ENCODE measurements at places on chromosomes 1 and 21.

GRCh38 chr1:54967372-54967771 is 13.1 kb upstream of the TMEM61 start:
- peaks cover 13% of the 10 kb centered on the region for H3K27me3 ChIP-seq
- no peak for DNase-seq
- H3K36me3 ChIP-seq, result no peaks in the 10 kb centered on the region
- no peak overlapping the region for H3K27ac ChIP-seq

DNA sequence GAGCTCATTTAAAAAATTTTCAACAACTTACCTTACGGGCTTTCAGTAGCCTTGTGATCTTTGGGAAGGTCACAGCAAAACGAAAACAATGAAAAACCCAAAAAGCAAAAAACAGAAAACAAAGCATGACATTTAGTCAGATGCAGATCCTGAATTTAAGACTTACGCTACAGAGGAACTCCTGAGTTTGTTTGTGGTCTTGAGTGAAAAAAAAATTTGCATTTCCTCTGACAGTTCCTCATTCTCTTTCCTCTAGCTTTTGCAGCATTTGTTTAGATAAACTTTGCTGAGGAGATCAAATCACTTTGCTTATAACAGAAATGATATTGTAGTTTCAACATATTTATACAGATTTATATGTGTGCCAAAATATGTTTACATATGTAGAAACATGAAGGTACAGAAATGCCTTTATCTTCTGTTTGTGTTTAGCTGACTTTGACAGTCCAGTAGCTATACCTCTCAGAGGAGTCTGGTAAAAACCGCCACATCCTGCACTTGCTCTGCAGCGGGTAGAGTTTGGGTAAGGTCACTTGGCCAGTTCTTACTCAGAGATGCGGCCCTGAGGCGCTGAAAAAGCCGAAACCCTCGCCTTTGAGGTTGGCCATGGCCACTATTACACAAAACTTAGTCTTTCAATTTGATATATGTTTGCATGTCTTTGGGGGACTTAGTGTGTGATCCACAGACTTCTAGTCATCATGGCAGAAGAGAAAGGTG is 142.5 kb downstream of the TNR start:
- H3K36me3 ChIP-seq, result no peaks in the 10 kb centered on the region
- peak overlapping the region; percentile 63 for H3K27ac ChIP-seq
- H3K4me1 ChIP-seq, result peaks cover 36% of the 10 kb centered on the region
- peaks cover 20% of the 10 kb centered on the region for H3K27me3 ChIP-seq
- peak overlapping the region; percentile 56 for H3K4me3 ChIP-seq

DNA sequence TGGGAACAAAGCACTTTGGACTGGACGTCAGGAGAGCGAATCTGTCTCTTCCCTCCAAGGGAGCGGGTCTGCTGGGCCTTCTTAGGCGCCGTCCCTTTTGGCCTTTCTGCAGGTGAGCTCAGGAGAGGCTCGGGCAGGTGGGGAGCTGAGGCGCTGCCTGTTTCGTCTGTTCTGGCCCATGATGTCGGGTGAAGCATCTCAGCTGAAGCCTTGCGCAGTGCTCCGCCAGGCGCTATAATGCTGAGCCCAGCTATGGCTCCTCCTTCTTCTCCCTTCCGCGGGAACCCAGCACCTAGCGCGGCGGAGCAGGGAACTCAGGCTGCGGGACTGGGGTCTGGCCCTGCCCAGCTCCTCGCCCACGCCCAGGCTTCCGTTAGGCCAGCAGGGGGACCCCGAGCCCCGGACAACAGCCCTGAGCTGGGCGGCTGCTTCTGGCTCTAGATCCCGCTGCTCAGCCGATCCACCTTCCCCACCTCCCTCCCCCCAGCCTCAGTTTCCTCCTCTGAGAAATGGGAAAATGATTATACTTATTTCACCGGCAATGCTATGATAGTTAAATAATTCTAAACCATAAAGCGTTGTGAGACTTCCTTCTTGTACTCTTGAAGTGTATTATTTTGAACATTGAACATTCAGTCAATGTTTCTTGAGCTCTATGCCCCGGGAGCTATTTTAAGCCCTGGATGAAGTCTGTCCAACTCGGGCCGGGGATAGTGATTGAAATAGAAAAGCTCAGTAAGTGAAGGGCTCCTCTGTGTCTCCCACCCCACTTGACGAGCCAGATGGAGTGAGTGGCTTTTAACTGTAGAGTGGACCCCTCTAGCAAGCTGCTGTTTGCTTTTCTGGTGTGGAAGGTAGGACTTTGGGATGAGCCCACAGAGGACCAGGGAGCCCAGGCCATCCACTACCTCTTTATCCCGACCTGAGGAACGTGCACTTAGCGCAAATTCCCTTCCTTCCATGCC is 9.6 kb upstream of the ADORA1 start:
- H3K36me3 ChIP-seq, result no peaks in the 10 kb centered on the region
- H3K4me3 ChIP-seq, result no peak overlapping the region
- H3K4me1 ChIP-seq, result peaks cover 12% of the 10 kb centered on the region
- H3K27ac ChIP-seq, result no peak overlapping the region

GRCh38 chr1:183804387-183804786 is 533 bp upstream of the RGL1 start:
- no peak overlapping the region for H3K4me3 ChIP-seq
- peaks cover 18% of the 10 kb centered on the region for H3K36me3 ChIP-seq
- H3K4me1 ChIP-seq, result peaks cover 23% of the 10 kb centered on the region
- H3K27me3 ChIP-seq, result peaks cover 33% of the 10 kb centered on the region
- no peak overlapping the region for H3K27ac ChIP-seq

GRCh38 chr1:94058766-94059165 is 62.2 kb downstream of the ABCA4 start:
- no peak for DNase-seq
- H3K36me3 ChIP-seq, result no peaks in the 10 kb centered on the region
- peaks cover 3% of the 10 kb centered on the region for H3K4me1 ChIP-seq

- peak; percentile 54 for DNase-seq
- peak overlapping the region; percentile 86 for H3K27ac ChIP-seq
- peaks cover 13% of the 10 kb centered on the region for H3K27me3 ChIP-seq
- peak overlapping the region; percentile 74 for H3K4me3 ChIP-seq
Observed at GRCh38 chr1:175599212-175599705, 144.1 kb downstream of the TNR start.

DNA sequence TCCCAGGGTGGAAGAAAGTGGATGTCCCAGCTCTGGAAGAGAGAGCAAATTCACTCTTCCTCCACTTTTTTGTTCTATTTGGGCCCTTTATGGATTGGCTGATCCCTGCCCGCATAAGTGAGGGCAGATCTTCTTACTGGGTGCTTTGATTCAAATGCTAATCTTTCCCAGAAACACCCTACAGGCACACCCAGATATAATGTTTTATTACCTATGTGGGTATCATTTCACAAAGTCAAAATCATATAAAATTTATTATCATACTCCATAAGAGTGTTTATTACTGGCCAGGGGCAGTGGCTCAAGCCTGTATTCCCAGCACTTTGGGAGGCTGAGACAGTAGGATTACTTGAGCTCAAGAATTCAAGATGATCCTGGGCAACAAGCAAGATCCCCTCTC is 16.9 kb upstream of the PLA2G4A start:
- H3K36me3 ChIP-seq, result no peaks in the 10 kb centered on the region
- no peak for DNase-seq
- no peak overlapping the region for H3K4me3 ChIP-seq
- no peaks in the 10 kb centered on the region for H3K27me3 ChIP-seq

DNA sequence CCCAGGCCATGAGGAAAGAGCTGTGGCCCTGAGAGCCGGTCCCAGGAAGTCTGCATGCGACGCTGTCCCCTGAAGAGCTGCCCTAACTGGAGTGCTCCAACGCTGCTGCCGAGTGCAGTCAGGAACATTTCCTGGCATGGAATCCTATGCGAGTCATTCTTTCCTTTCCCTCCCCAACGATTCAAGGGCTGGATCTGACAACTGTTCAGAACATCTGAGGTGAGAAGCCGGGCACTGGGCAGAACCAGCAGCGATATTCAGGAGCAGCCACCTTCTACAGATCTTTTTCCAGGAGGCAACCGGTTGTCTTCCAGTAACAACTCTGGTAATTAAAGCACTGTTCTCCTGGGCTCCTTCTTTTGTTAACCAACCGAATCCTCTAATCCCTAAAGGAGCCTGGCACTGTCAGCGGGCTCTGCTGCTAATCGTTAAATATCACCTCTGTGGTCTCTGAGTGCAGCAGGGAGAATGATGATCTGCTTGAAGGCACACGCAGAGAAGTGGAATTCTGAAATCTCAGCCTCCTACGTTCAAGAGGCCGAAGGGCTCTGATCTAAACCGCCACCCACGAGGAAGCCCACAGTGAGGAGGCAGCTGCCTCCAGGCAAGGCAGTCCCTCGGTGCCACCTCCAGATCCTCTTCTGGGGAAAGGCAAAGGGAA is 55.8 kb downstream of the SLC45A1 start:
- H3K36me3 ChIP-seq, result peaks cover 35% of the 10 kb centered on the region
- H3K27me3 ChIP-seq, result no peaks in the 10 kb centered on the region
- no peak overlapping the region for H3K4me3 ChIP-seq
- no peak for DNase-seq

DNA sequence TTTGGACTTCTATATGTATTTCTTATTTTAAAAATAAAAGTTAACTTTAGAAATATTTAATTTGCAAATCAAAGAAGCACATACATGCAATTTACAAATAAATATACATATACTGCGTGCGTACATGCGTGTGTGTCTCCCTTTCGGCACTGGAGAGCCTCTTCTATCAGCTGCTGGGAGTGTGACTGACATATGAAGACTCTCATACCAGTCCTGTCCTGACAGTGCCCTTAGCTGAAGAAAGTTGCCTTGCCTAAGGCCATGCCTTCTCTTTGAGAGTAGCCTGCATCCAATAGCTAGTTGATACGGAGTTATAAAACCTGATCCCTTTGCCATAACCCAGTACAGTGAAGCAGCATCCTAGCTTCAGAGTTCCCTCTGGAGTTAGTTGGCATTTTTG is 282.4 kb upstream of the NEGR1 start:
- H3K36me3 ChIP-seq, result no peaks in the 10 kb centered on the region
- no peak for DNase-seq
- no peak overlapping the region for H3K4me3 ChIP-seq
- H3K27me3 ChIP-seq, result no peaks in the 10 kb centered on the region

- H3K4me1 ChIP-seq, result no peaks in the 10 kb centered on the region
- no peaks in the 10 kb centered on the region for H3K36me3 ChIP-seq
- DNase-seq, result no peak
- no peak overlapping the region for H3K27ac ChIP-seq
Observed at GRCh38 chr1:154659823-154660592, 52.0 kb upstream of the ADAR start.

GRCh38 chr1:16015491-16015890 is 2.4 kb downstream of the HSPB7 start:
- no peak overlapping the region for H3K4me3 ChIP-seq
- peaks cover 26% of the 10 kb centered on the region for H3K4me1 ChIP-seq
- peak overlapping the region; percentile 93 for H3K27ac ChIP-seq

DNA sequence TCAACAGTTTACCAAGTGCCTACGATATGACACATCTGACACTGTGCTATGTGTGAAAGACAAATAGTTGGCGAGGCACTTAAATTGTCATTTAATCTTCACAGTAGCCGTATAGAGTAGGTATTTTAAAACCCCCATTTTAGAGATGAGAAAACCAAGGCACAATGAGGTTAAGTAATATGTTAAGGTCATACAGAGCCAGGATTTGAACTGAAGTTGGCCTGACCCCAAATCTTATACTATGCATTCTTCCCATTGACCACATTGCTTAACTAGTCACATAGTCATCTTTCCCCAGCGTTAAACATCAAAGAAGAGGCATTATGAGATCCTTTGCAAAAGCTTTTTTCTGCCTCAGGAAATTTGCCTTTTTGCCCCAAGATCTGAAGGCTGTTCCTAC is 3.9 kb downstream of the INKA2 start:
- H3K4me1 ChIP-seq, result peaks cover 22% of the 10 kb centered on the region
- H3K36me3 ChIP-seq, result no peaks in the 10 kb centered on the region
- peaks cover 14% of the 10 kb centered on the region for H3K27me3 ChIP-seq
- H3K4me3 ChIP-seq, result no peak overlapping the region
- no peak for DNase-seq
- H3K27ac ChIP-seq, result no peak overlapping the region

DNA sequence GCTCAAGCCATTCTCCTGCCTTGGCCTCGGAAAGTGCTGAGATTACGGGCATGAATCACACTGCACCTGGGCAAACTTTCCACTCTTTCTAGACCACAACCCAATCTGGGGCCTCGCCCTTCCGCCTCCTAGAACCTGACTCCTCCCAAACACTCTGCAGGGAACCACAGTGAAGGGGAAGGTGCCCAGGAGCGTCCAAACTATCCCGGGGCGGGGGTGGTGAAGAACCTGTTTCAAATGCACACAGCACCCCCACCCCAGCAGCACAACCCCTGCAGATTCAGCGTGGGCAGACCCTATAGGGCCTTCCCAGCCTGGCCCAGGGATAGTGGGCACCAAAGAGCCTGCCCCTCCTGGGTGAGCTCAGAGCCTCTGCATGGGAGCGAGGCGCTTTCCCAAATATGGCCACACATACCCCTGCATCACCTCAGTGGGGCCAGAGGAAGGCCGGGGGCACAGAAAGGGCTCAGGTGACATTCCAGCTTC is 86.9 kb downstream of the STUM start:
- H3K27me3 ChIP-seq, result no peaks in the 10 kb centered on the region
- H3K27ac ChIP-seq, result peak overlapping the region; percentile 84
- H3K4me3 ChIP-seq, result peak overlapping the region; percentile 35
- peaks cover 58% of the 10 kb centered on the region for H3K4me1 ChIP-seq

- no peaks in the 10 kb centered on the region for H3K36me3 ChIP-seq
- no peak overlapping the region for H3K4me3 ChIP-seq
- DNase-seq, result no peak
- H3K4me1 ChIP-seq, result no peaks in the 10 kb centered on the region
- H3K27ac ChIP-seq, result no peak overlapping the region
- no peaks in the 10 kb centered on the region for H3K27me3 ChIP-seq
Observed at GRCh38 chr1:68307378-68307787, 75.1 kb upstream of the WLS start.
